Activated CD4-positive, CD25-positive, alpha-beta regulatory T cell treated with anti-CD3 and anti-CD28 coated beads, Interleukin-2, amount 50 U/mL, for 16 hours (primary cell): ENCODE measurements at places on chromosomes 16 and 17.

DNA sequence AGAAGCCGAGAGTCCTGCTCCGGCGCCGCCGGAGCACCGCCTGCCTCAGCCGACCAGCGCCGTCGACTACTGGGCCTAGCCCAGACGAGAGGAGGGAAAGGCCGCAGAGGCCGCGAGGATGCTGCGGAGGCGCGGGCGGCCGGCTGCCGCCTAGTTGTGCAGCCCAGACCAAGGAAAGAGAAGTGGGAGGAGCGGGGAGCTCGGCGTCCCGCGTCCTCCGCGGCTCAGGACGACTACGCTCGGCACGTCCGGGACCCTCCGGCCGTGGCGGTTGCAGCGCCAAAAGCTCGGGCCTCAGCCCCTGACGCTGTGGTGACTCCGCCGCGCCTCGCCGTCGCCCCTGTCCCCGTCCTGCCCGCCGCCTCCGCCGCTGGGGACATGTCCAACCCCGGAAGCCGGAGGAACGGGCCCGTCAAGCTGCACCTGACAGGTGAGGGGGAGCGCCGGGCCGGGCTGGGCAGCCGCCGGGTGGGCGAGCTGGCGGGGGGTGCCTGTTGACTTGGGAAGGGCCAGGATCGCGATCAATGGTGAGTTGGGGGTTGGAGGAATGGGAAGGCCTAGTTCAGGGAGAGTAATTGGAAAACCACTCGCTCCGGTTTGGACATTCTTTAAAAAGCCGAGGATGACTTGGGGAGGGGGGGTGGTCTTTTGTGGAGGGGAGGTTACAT is 37.7 kb downstream of the RNF135 start:
- peak; percentile 5 for DNase-seq

- DNase-seq: no peak
Measured at GRCh38 chr17:82524540-82524939, 5.0 kb downstream of the FOXK2 start.

DNA sequence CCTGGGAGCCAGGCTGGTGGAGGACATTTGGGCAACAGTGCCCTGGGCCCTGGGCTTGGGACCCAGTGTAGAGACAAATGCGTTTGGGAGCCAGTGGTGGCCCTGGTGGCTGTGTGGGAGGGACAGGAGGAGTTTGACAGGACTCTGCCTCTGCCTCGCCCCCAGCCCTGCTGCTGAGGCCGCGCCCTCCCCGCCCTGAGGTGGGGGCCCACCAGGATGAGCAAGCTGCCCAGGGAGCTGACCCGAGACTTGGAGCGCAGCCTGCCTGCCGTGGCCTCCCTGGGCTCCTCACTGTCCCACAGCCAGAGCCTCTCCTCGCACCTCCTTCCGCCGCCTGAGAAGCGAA is 11.9 kb upstream of the TCAP start:
- DNase-seq: no peak

- no peak for DNase-seq
Measured at GRCh38 chr17:81031566-81032550, 3.1 kb upstream of the BAIAP2 start.

DNA sequence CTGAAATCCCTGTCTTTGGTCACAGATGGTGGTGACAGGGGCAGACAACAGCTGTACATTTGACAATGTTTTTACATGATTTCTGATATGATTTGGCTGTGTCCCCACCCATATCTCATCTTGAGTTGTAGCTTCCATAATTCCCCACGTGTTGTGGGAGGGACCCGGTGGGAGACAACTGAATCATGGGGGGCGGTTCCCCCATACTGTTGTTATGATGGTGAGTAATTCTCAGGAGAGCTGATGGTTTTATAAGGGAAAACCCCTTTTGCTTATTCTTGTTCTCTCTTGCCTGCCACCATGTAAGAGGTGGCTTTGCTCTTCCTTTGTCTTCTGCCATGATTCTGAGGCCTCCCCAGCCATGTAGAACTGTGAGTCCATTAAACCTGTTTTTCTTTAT is 353.9 kb downstream of the CPPED1 start:
- DNase-seq: no peak

DNA sequence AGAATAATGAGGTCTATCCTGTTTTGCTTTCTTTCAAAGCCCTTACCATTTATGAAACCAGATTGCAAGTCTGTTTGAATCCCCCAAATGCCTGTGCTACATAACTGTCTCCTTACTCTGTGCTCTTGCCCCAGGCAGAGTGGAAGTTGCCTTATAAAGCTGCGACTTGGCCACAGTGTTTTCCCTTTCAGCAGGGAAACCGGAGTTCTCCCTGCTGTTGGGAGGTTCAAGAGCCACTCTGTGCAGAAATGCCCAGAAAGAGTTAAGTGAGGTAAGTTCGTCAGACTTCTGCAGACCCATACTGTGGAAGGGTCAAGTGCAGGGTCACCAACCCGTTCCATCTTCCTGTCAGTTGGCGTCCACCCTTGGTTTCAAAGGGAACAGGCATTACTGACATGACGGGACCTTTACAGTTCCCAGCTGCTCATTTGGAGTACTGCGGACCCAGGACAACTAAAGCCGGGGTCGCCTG is 508.9 kb downstream of the WWOX start:
- no peak for DNase-seq

DNA sequence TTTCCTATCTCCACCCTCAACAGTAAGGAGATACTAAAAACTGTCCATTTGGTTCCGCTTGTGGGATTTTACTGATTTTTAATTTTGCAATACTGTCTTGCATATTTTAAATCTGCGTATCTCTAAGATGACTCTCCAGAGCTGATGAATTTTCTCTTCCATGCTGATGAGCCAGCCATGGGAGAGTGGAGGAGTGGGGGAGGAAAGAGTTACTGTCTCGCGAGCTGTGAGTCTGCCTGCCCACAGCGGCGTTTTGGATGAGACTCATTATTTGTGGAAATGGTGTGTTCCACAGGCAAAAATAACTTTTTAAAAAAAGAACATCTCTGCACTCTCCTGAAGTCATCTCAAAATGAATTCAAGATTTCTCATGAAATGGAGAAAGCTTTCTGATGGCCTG is 34.6 kb upstream of the MYOCD start:
- DNase-seq: no peak

DNA sequence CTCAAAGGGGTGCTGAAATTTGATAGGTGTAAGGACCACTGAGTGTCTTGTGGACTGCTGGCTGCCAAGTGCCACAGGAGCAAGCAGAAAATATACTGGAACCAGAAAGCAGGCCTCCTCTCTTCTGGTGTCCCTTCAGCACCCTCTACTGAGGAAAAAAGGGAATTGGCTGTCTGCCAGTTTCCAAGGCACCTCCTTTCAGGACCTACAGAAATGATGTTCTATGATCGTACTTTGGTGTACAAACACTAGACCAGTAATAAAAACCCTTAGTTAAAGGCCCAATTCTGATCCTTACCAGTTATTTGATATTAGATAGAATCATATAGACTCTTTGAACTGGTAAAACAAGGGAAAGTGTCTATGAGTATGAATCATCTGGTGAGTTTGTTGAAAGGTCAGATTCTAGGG is 35.8 kb upstream of the BCAS3 start:
- DNase-seq: peak; percentile 8

GRCh38 chr16:31876951-31877828 is 3.6 kb downstream of the ZNF267 start:
- peak; percentile 48 for DNase-seq

- DNase-seq: no peak
Measured at GRCh38 chr17:50059759-50060273, 3.9 kb downstream of the ITGA3 start.

DNA sequence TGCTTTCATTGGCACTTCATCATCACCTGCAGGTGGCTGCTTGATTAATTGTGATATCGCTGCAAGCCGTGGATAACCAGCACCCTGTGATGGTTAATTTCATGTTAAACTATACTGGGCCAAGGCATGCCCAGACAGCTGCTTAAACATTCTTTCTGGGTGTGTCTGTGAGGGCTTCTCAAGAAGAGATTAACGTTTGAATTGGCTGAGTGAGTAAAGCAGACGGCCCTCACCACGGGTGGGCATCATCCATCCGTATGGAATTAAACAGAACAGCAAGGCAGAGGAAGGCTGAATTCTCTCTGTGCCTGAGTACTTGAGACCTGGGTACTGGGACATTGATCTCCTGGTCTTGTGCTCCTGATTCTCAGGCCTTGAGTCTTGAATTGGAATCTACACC is 7.1 kb upstream of the ZNF213 start:
- DNase-seq: no peak

DNA sequence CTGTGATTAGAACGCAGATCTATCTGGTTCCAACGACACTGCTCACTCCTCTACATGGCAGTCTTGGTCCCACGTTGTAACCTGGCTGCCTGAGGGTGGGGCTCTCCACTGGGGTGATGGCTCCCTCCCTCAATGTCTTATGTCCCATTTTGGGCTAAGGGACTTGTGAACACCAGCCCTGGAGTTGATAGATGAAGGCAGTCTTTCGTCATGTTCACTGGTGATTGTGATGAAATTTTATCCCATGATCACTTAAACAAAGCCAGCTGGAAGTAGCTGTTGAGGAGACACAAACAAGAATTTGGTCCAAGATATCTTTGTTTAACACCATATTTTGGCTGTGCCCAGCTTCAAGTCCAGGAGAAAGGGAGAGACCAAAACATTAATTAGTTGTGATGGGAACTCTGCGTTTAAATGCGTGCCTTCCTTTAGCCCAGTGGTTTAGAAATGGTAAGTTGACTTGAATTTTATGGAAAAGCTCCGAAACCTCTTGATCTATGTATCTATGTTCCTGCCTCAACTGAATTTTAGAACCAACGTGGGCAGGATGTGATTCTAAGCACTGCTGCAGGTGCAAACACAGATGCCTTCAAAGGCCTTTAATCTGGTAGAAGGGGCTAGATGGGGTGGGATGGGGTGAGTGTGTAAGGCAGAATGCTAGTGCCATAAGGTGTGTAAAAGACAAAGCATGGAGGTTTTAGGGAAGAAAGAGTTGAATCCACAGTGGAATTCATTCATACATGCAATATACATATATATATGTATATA is 186.8 kb upstream of the IRX3 start:
- DNase-seq: no peak

DNA sequence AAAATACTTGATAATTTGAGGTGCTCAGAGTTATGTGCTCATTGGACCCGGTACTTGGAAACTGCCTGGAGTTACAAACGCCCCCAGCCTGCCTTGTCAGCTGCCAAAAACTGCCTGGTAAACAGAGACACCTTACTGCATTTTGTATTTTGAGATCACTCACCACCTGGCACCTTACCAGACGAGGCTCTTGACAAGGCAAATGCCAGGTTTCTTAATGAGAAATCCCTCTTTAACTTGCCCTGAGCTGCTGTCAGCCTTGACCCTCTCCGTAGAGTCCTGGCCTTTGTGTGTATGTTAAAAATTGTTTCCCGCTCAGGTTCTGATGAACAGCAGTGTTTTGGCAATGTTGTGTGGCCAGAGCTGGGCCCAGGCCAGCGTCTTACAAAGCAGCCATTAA is 28.8 kb downstream of the SYT17 start:
- DNase-seq: no peak

DNA sequence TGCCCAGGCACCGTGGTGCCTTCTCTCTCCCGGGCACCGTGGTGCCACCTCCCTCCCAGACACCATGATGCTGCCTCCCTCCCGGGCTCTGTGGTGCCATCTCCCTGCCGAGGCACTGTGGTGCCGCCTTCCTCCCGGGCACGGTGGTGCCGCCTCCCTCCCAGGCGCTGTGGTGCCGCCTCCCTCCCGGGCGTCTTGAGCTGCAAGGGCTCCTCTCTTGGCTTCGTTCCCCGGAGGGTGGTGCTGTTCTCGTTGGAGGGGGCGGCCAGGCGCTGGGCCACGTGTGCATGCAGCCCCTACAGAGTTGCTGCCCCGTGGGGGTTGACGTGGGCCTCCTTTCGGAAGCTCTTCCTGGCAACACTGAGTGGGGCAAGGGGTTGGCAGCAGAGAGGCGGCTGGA is 8.2 kb downstream of the CENPX start:
- DNase-seq: no peak

GRCh38 chr16:16989368-16989767 is 481.4 kb downstream of the XYLT1 start:
- DNase-seq: no peak

DNA sequence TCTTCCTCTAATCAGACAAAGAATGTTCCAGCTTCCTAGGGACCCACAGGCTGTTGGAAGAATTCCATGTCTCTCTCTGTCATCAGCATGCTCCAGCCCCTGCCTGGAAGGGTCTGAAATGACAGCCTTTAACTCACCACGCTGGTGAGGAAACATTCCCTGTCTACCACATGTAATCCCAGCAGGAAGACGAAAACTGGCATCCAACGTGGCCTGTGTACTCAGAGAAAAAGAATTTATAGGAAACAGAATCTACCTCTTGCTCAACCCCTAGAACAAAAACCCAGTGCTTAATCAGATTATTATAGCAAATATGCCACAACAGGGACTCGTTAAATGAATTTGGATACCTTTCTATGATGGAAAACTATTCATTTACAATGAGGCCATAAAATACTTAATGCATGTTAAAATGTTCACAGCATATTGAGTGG is 147.3 kb upstream of the FOXF1 start:
- no peak for DNase-seq

DNA sequence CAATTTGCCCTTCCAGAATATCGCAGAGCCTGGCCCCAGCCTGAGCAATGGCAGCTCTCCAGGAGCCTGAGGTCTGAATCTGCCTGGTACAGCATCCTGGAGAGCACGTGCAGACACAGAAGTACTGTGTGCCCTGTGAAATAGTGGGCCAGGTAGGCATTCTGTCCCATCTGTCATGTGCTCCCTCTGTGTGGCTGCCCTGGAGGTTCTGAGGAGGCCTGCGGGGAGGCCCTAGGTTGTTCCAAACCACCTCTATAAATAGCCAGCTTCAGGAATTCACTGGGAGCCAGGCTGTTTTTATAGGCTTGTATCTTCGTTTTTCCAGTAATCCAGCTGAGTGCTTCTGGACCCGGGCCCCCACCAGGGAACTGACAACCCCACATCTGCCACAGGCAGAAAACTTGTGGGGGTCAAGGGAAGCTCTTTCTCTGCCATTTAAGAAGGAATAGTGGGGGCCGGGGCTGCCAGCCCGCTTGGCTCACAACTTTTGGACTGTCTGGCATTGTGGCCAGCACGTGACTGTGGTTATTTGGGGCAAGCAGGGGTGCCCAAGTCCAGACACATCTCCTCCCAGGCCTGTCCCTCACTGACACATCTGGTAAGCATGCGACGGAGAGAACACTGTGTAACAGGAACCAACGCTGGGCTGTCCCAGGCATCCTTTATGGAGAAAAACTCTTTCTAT is 356.3 kb upstream of the TNRC6C start:
- no peak for DNase-seq

- no peak for DNase-seq
Measured at GRCh38 chr16:65117811-65118448, 3.9 kb downstream of the CDH11 start.

GRCh38 chr16:63037761-63038396 is 1001.6 kb upstream of the CDH8 start:
- DNase-seq: no peak

- DNase-seq: no peak
Measured at GRCh38 chr16:89717688-89718505, 2.8 kb downstream of the VPS9D1 start.
